NCI-H2029 (cell line): ENCODE measurements at places on chromosomes 12 and 14.

GRCh38 chr12:91395628-91396135 lies 213.1 kb upstream of the DCN start:
- DNase-seq = no peak

DNA sequence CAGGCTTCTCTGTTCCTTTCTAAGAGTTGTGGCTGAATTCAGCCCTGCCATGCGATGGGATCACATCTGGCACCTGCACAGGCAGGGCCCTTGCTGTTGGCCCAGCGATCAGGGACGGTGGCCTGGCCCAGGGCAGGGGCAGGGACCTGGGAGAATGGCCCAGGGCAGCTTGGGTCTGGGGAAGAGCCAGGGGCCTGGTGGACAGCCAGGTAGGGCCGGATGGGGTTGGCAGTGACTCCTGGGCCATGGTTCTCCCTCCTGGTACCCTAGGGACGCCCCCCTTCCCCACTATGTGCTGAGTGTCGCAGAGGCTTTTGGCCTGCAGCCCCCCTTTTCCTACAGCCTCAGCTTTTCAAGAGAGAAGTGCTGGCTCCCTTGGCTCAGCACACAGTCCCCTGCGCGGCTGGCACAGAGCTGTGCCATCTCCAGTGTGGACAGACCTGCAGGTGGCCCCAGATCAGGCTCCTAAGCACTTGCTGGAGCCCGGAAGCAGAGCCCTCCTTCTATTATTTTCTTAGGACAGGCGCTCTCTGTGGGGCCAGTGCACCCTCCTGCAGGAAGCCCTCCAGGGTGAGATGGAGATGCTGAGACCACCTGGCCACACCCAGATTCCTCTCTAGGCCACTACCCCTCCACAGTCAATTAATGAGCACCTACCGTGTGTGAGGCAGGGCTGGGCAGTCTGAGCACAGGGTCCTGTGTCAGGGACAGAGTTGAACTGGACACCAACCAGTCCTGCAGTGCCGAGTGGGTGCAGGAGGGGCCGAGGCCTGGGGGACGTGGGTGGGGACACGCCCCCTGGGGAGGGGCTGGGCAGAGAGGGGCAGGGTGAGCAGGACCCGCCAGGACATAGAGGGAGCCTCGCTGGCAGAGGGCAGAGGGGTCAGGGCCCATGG lies 267.6 kb downstream of the ADGRD1 start:
- no peak for DNase-seq

DNA sequence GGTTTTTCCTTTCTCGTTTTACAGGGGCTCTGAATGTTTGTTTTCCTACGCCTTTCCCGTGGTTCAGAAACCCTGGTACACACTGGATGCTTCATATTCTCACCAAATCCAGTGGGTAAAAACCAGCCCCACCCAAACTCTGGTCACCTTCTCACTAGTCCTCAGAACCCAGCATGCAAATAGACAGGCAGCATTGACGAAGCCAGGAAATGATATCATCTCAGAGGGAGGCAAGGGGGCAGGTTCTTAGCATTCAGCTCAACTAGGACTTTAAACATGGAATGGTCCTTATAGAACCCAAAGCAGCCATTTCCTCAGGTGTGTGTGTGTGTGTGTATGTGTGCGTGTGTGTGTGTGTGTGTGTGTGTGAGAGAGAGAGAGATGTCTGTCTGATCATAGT lies 142.0 kb downstream of the KCNK10 start:
- DNase-seq = no peak

GRCh38 chr12:47029903-47030302 lies 49.5 kb upstream of the PCED1B start:
- no peak for DNase-seq

GRCh38 chr12:87196321-87196720 lies 832.9 kb downstream of the C12orf50 start:
- DNase-seq = no peak
